Heart right ventricle (tissue), 16 donors: ENCODE measurements at places on chromosomes 13 and 19. TPM values are rescaled to one million over a fixed set of nuclear protein-coding genes. Genes with fewer than 3 reads are reported as not detected.

DNA sequence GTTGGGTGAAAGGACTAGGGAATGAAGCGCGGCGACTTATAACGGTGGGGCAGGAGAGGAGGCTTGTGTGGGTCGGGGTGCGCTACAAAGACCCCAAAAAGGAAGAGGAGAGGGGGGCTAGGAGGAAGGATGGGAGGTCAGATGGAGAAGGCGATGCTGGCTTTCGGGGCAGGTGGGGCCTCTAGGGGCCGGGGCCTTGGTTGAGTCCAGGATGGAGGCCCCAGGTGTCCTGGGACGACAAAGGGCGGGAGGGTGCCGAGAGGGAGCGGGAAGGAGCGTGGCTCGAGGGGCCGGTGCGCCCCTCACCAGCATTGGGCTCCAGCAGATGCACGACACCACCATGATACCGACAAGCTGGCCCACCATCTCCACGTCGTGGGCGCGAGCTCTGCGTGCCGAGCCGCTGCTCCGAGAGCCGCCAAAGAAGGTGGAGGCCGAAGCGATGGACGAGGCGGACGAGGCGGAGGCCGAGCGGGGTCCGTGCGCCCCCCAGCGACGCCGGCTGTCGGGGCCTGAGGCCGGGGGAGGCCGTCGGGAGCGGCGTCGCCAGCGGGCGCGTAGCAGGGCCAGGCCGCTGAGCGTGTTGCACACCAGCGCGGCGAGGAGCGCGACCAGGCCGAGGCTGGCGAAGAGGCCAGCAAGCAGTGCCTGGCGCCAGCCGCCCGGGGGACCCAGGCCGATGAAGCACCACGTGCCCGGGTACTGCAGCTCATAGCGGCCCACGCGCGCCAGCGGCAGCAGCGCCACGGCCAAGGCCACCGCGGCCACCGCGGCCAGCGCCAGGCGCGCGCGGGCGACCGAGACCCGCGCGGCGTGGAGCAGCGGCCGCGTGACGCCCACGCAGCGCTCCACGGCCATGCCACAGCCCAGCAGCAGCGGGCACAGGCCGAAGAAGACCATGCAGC is 1.8 kb downstream of the PTGER1 start:
- peaks cover 47% of the 10 kb centered on the region for H3K36me3 ChIP-seq
- peaks cover 31% of the 10 kb centered on the region for H3K4me1 ChIP-seq
- DNase-seq, result no peak
- H3K27ac ChIP-seq, result no peak overlapping the region

GRCh38 chr13:32917504-32917903 is 98.7 kb upstream of the KL start:
- H3K36me3 ChIP-seq, result no peaks in the 10 kb centered on the region
- no peak overlapping the region for H3K4me3 ChIP-seq
- no peaks in the 10 kb centered on the region for H3K4me1 ChIP-seq
- no peak overlapping the region for H3K27ac ChIP-seq

- no peaks in the 10 kb centered on the region for H3K27me3 ChIP-seq
- peaks cover 38% of the 10 kb centered on the region for H3K4me1 ChIP-seq
- H3K36me3 ChIP-seq, result no peaks in the 10 kb centered on the region
- DNase-seq, result no peak
- H3K4me3 ChIP-seq, result no peak overlapping the region
- no peak overlapping the region for H3K27ac ChIP-seq
Measured at GRCh38 chr13:43515531-43515930, 271.2 kb downstream of the ENOX1 start.

DNA sequence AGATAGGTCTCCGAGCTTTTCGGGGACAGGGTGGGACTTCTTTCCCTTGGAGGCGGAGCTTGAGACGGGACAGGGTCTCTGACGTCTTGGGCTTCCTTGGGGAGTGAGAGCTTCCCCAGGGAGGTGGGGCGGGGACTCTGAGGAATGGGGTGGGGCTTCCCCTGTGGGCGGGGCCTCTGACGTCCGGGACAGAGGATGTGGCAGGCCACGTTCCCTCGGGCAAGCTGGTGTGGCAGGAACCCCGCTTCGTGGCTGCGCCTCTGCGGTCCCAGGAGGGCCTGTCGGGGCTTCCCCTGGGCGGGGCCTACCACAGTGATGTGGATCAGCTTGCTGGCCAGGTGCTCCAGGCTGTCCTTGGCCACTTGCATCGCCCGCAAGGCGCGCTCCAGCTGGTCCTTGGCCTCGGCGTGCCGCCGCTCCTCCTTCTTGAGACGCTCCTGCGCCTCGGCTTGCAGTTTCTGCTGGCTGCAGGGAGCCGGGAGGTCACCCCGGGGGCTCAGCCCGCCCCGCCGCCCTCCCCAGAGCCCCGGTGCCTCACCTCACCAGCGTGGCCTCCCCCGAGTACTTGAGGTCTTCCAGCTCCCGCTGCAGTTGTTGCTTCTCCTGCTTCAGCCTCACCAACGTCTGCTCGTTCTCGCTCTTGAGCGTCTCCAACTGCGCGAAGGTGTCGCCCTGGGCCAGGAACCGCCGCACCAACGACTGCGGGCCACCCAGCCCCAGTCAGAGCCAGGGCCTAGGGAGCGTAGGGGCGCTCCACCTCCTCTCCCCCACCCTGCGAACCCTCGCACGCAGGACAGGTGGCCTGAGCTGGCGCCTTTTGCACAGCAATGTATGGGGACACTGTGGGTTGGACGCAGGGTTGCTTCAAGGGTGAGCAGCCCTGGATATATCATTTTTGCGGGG is 3.3 kb upstream of the RGL3 start:
- H3K27ac ChIP-seq, result peak overlapping the region; percentile 20
- H3K4me3 ChIP-seq, result peak overlapping the region; percentile 48
- peaks cover 64% of the 10 kb centered on the region for H3K27me3 ChIP-seq

GRCh38 chr19:7535047-7535997 is at the start of gene PNPLA6:
PNPLA6 (plus strand) TSS chr19:7535717; CDS start chr19:7535789, 72 bp downstream.
- H3K36me3 ChIP-seq, result no peaks in the 10 kb centered on the region
- peak within 1 kb of the TSS; percentile 91 for H3K27ac ChIP-seq
- H3K4me1 ChIP-seq, result peaks cover 8% of the 10 kb centered on the region
- DNase-seq, result peak; percentile 96

DNA sequence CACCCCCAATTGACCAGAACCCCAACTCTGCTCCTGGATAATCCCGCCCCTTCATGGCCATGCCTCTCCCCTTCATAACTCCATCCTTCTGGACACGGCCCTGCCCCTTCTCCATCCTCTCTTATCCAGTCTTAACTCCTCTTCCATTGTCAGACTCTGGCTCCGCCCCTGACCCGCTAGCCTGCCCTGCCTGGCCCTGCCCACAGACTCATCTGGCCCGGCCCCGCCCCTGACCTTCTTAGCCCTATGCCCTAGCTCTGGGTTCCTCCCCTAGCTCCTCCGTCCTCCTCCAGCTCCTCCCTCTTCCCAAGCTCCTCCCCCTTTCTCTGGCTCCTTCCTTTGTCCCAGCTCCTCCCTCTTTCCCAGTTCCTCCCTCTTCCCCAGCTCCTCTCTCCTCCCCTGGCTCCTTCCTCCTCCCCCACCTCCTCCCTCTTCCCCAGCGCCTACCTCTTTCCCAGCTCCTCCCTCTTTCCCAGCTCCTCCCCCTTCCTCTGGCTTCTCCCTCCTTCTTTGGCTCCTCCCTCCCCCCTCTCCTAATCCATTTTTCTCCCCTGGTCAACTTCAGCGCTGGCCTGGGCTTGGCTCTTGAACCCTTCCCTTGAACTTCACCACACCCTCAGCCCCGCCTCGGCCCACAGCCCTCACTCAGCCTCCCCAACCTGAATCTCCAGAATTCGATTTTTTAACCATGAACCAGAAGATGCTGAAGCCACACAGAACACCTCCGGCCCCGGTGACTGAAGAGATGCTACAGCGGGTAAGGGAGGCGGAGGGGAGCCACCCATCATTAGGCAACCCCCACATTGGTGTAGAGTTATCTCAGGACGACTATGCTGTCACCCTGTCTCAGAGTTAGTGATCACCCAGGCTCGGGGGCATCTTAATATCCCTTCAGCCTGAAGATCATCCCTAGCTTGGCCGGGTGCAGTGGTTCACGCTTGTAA is 9.2 kb upstream of the ZNF358 start:
- H3K36me3 ChIP-seq, result no peaks in the 10 kb centered on the region
- no peak overlapping the region for H3K4me3 ChIP-seq
- H3K27ac ChIP-seq, result no peak overlapping the region

DNA sequence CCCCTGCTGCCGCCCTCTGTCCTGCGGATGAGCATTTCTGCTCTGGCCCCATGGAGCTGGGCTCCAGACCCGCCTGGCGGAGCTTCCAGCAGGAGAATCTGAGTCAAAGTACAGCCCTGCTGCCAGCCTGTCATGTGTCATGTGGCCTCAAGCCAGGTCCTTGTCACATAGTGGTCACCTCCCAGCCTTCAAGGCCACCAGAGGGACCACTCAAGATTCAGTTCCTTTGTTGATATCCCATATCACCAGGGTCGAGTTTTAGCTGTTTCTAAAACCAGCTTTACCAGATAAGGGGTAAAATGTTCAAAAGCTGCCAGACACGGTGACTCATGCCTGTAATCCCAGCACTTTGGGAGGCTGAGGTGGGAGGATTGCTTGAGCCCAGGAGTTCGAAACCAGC is 13.4 kb downstream of the THOP1 start:
- peak; percentile 70 for DNase-seq
- no peak overlapping the region for H3K4me3 ChIP-seq
- H3K4me1 ChIP-seq, result peaks cover 13% of the 10 kb centered on the region
- H3K27me3 ChIP-seq, result no peaks in the 10 kb centered on the region

GRCh38 chr13:99896369-99897075 is 75.0 kb downstream of the ZIC5 start:
- H3K4me1 ChIP-seq, result peaks cover 5% of the 10 kb centered on the region
- DNase-seq, result no peak
- no peaks in the 10 kb centered on the region for H3K36me3 ChIP-seq
- peaks cover 85% of the 10 kb centered on the region for H3K27me3 ChIP-seq

- no peak overlapping the region for H3K27ac ChIP-seq
- H3K4me1 ChIP-seq, result peaks cover 10% of the 10 kb centered on the region
- no peak for DNase-seq
- H3K36me3 ChIP-seq, result no peaks in the 10 kb centered on the region
- no peaks in the 10 kb centered on the region for H3K27me3 ChIP-seq
Measured at GRCh38 chr13:36051082-36051481, 80.1 kb downstream of the DCLK1 start.

- no peaks in the 10 kb centered on the region for H3K27me3 ChIP-seq
- H3K27ac ChIP-seq, result no peak overlapping the region
- H3K4me3 ChIP-seq, result no peak overlapping the region
- H3K36me3 ChIP-seq, result peaks cover 59% of the 10 kb centered on the region
Measured at GRCh38 chr19:37329686-37330085, 41.2 kb upstream of the ZNF527 start.

PCDH17 gene
- total RNA-seq, result 5.6 TPM

ISYNA1 gene
- total RNA-seq, result 29.8 TPM

COX7A1 gene
- total RNA-seq, result 2,912 TPM

CACNA1A gene
- total RNA-seq, result 0.66 TPM

PGLYRP1 gene
- total RNA-seq, result not detected

ERCC5 gene
- 34.2 TPM for total RNA-seq

BRSK1 gene
- 12.6 TPM for total RNA-seq
